ENCODE measurements at places on chromosomes 12 and 14.

GRCh38 chr14:92122761-92123160 is 992 bp downstream of the CPSF2 start:
- no peak for DNase-seq

DNA sequence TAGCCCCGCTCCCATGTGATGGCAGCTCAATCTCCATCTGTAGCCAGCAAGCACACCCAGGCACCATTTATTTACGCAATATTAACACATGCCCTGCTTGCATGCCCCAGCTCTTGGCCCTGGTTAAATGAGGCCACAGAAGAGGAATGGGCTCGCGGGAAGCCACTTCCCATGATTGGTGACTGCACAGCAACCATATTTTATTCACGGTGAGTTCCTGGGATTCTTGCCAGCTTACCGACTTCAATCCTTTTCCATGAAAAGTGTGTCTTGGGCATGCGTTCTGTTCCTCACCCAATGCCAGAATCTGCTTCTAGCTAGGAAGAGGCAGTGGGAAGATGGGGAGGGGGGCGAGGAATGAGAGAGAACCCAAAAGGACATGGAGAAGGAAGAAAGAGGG is 54.7 kb downstream of the PITPNM2 start:
- DNase-seq: no peak

- no peak for DNase-seq
Observed at GRCh38 chr14:72828604-72829003, 65.3 kb downstream of the DPF3 start.

DNA sequence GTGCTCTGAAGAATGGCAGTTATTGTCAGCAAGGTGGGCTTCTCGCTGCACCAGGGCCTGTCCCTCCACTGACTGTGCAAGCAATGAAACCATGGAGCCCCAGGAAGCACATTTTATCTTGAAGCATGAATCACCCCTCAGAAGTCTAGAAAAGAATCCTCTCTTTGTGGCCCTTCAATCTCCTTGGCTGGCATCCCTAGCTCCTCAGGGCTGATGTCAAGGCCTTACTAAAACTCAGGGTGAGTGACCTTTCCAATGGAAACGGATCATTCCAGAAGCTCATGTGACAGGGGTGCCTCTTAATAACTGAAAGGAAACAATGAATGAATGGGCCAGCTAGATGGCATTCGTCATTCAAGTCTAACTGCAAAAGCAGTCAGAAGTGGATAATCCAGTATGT is 22.3 kb upstream of the PLEKHH1 start:
- no peak for DNase-seq
